B cell (primary cell): ENCODE measurements at places on chromosomes 5 and 9. TPM values are rescaled to one million over a fixed set of nuclear protein-coding genes. Genes with fewer than 3 reads are reported as not detected.

The PLPPR1 gene
- polyA plus RNA-seq = not detected in 2 replicates

- no peaks in the 10 kb centered on the region for H3K4me1 ChIP-seq
- no peaks in the 10 kb centered on the region for H3K27me3 ChIP-seq
- no peaks in the 10 kb centered on the region for H3K36me3 ChIP-seq
- DNase-seq = no peak
These were observed 180.1 kb downstream of the TTLL11 start for GRCh38 chr9:121912812-121913627.

DNA sequence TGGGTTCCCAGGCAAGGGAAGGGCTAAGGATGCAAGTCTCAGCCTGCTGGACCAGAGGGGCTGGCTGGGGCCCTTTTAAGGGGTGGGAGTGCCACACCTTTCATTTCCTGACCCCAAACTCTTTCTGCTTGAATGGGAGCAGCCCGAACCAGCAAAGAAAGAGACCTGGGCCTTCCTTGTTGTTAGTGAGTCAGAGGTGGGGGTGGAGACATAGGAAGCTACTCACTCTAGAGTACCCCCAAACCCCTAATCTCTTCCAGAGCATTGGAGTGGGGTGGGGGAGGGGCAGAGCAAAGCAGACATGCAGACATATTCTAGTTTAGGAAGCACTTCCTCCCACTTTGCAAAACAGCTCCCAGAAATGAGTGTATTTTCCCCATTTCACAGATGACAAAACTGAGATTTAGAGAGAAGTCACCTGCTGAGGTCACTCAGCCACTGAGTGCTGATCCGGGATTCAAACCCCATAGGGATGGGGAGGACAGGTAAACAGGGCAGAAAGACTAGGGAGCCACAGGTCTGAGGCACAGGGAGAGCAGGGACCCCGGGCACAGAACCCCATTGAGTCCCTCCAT is 6.0 kb upstream of the AQP3 start:
- no peak overlapping the region for H3K4me3 ChIP-seq
- H3K27ac ChIP-seq = no peak overlapping the region
- no peaks in the 10 kb centered on the region for H3K36me3 ChIP-seq
- no peak for DNase-seq

GRCh38 chr5:177966009-177966838 is 29.8 kb downstream of the PROP1 start:
- H3K36me3 ChIP-seq = no peaks in the 10 kb centered on the region
- no peaks in the 10 kb centered on the region for H3K27me3 ChIP-seq
- H3K4me3 ChIP-seq = no peak overlapping the region
- no peak for DNase-seq
- no peaks in the 10 kb centered on the region for H3K4me1 ChIP-seq

- H3K36me3 ChIP-seq = no peaks in the 10 kb centered on the region
- H3K27ac ChIP-seq = no peak overlapping the region
- H3K4me1 ChIP-seq = peaks cover 26% of the 10 kb centered on the region
- DNase-seq = no peak
- H3K27me3 ChIP-seq = no peaks in the 10 kb centered on the region
These were observed 1.7 kb upstream of the CANX start for GRCh38 chr5:179697108-179697507.

- H3K36me3 ChIP-seq = no peaks in the 10 kb centered on the region
- peaks cover 3% of the 10 kb centered on the region for H3K4me1 ChIP-seq
- H3K27ac ChIP-seq = no peak overlapping the region
- H3K27me3 ChIP-seq = peaks cover 17% of the 10 kb centered on the region
These were observed 57.6 kb downstream of the AHRR start for GRCh38 chr5:378976-379742.
